ENCODE measurements at places on chromosomes 7 and 10.

DNA sequence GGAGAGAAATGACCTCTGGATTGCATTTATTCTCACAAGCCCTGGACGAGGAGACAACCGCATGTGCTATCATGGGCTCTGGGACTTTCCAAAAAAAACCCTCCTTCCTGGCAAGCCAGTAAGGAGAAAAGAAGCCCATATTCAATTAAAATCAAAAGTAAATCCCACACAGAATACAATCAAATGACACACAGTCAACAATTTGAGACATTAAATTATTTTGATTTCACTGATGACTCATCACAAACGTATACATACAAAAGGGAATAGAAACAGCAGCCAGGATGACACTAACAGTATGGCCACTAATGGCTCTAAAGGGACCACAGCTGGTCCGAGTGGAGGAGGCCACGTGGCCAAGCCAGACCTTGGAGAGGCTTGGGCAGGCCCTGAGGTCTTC, 24.9 kb downstream of the LRRC20 start:
- DNase-seq, result no peak

GRCh38 chr7:79453558-79454360, at the start of gene MAGI2:
TSS of gene MAGI2 (minus strand) at chr7:79453667. CDS start at chr7:79453320, 347 bp downstream.
- DNase-seq, result peak; percentile 80

GRCh38 chr7:157027568-157028198, 17.2 kb upstream of the MNX1 start:
- no peak for DNase-seq

DNA sequence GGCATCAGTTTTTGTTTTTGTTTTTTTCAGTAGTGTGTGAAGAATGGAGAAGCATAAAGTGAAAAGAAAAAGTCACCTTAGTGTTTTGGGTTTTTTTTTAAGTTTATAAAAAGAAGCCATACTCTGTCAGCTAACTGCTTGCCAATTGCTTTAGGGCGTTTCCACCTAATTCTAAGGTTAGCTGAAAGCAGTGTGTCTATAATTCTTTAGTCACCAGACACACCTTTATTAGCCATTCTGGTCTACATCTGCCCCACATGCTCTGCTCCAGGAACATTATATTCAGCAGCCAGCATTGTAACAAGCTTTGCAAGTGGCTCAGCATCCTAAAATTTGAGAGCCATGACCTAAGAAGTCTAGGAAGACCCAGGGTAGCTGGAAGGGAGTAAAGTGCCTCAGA, 14.1 kb upstream of the SLC16A12 start:
- no peak for DNase-seq

DNA sequence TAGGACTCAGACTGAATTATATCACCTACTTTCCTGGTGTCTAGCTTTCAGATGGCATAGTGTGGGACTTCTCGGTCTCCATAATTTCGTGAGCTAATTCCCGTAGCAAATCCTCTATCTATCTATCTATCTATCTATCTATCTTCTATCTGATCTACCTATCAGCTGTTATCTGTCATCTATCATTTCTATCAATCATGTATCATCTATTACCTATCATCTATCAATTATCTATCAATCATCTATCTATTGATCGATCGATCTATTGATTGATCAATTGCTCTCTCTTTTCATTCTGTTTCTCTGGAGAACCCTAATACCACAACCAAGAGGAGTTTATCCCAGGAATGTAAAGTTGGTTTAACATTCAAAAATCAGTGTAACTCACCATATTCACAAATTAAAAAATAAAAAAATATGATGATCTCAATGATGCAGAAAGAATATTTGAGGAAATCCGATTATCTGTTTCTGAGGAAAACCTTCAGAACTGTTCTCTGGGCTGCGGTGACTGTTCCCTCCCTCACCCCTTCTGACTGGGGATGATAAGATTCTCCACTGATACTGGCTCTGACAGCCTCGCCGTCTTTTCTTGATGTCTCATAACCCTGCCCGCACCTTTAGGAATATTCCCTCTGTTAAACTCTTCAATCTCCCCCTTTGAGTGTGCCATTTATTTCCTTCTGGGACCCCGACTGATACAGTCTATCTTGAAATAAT, 147.7 kb downstream of the ACTR3B start:
- no peak for DNase-seq

- peak; percentile 50 for DNase-seq
These were observed 48.4 kb downstream of the UNC5B start for GRCh38 chr10:71260622-71261325.

- DNase-seq, result no peak
These were observed 189.9 kb upstream of the ADO start for GRCh38 chr10:62614389-62615157.

GRCh38 chr7:127751490-127752448, 99.8 kb downstream of the SND1 start:
- DNase-seq, result no peak

DNA sequence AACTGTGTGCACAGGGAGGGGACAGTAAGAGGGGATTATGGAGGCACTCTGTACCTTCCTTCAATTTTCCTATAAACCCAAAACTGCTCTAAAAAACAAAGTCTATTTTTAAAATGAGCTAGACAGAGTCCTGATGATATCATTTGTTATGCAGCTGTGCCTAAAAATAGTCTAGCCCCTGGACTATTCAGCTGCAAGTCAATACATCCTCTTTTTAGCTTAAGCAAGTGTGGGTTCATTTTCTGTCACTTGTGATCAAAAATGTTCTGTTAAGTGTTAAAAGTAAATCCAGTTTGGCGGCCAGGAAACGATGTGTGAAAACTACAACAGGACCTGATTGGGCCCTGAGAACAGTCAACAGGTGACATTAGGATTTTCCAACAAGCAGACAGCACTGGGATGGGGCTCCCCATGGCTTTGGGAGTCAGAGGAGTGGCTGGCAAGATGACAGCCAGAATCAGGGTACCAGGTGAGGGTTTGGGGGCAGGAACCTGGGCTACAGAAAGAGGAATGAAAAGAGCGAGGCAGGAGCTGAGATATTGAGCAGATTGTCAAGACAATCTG, 33.9 kb downstream of the FAM107B start:
- no peak for DNase-seq

- DNase-seq, result no peak
These were observed 3.3 kb downstream of the PLEKHS1 start for GRCh38 chr10:113754768-113755167.

- DNase-seq, result no peak
These were observed 546.5 kb upstream of the SEMA3D start for GRCh38 chr7:85733169-85733915.

GRCh38 chr10:4838743-4839142, 12.7 kb downstream of the AKR1E2 start:
- DNase-seq, result no peak

DNA sequence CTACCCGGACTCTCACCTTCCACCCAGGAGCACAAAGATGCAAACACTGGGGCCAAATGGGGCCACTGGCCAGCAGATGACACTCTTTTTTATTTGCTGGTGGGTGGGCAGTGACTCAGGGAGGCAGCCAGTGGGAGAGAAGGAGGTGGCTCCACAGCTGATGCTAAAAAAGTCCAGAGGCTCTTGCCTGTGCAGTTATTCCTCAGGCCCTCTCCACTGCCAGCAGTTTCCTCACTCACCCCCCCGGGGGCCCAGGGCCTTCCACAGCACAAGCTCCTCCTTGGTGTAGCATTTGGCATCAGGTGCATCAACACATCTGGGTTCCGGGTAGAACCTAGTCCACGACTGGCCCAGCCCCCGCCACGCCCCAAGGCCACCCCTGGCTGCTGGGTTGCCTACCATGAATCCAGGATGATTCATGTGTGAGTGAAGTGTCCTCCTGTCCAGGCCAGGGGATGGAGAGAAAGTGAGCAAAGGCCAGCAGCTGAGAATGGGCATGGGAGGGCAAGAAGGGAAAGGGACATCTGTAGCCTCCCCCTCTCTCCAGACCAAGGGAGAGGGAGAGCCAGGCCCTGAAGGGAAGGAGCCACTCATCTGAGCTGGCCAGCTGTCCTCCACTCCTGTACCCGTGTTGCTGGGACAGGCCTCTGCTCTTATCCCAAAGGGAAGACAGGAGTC, 1.7 kb upstream of the KCNH2 start:
- DNase-seq, result no peak

- no peak for DNase-seq
These were observed 618.4 kb upstream of the NRP1 start for GRCh38 chr10:33952692-33953360.

- DNase-seq, result no peak
These were observed 11.1 kb upstream of the ZMIZ1 start for GRCh38 chr10:79057481-79058275.

DNA sequence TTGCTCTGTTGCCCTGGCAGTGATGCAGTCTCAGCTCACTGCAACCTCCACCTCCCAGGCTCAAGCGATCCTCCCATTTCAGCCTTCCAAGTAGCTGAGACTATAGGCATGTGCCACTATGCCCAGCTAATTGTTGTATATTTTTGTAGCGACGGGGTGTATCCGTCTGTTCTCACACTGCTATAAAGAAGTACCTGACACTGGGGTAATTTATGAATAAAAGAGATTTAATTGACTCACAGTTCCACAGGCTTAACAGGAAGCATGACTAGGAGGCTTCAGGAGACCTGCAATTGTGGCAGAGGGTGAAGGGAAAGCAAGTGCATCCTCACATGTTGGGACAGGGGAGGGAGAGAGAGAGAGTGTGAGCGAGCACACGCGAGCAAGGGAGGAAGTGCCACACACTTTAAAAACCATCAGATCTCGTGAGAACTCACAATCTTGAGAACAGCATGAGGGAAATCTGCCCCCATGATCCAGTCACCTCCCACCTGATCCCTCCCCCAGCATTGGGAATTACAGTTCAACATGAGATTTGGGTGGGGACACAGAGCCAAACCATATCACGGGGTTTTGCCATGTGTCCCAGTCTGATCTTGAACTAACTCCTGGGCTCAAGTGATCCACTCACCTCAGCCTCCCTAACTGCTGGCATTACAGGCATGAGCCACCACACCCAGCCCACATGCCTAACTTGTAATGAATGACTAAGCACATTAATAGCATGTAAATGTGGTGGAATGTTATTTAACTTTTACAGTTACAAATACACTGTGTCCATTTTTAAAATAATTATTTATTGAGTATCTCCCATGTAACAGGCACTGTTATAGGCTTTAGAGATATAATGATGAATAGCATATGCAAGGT, 65.5 kb downstream of the RALA start:
- no peak for DNase-seq

DNA sequence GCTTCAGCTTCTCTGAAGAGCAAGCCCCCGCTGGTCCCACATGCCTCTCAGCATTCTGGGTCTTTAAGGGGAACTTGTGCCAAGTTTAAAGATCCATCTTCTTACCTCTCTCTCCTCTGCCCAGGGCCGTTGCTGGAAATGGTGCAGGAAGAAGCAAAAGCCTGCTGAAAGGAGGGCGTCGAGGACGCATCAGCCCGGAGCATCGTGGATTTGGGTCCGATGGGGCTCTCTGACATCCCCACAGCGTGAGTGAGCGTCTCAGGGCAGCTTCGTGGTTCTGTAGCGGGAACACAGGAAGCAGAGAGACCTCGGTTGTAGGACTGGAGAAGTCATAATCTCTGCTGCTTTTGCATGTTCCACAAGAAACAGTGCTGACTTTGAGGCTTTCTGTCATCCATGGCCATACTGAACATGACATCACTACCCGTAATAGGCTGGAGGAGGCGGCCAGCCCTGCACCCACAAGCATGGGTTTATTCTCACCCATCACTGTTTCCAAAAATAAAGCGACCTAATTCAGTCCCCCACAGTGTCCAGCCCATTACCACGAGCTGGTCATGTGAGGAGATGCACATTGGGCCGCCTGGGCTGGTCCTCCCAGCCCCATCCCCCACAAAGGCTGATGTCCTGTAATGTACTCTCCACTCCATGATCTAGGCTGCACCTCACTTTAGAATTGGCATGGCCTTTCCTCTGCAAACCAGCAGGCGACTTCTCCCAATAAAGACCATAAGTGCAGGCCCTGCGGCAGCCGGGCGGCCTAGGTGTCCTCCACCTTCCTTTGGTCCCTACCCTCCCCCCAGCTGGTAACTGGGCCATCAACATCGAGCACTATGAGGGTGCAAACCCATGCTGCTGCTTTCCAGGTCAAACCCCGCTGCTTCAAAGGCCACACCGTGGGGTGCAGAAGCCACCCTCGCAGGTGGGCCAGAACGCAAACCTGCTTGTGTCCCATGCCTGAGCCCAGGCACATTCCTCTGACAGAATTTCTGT, 276.9 kb downstream of the TNS3 start:
- DNase-seq, result no peak

GRCh38 chr7:42340436-42340835, 103.4 kb upstream of the GLI3 start:
- no peak for DNase-seq

DNA sequence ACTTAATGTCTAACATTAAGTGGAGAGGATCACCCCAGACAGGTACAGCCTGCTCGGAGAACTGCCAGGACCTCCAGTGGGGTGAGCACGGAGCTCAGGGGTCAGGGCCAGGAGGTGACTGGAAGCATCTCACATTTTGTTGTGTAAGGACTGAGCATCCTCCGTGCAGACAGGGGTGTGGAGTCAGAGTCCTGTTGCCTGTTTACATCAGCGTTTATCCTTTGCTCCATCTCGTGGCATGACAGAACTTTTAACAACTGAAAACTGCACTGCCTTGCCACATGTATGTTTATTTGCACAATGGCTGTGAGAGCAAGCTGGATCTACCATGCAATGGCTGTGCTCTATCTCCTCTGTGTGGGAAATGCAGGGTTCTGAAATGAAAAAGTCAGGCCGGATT, 175.4 kb upstream of the AKR1E2 start:
- DNase-seq, result no peak

- DNase-seq, result no peak
These were observed 207.3 kb upstream of the SH2B2 start for GRCh38 chr7:102079140-102080018.

DNA sequence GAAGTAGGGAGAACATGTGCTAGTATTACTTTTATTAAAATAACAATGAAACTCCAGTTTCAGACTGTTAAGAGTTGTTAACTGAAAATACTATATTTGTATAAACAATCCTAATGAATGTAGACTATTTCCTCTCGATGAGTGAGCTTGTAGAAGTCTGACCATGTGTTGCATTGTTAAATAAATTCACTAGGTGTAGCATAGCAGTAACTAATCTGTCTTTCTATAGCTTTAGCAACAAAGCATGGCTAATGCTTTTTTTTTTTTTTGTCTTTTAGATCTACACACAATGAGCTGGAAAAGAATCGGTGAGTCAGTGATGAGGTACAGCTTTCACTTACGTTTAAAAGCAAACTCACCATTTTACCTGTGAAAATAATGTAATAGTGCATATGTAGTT, 37.1 kb downstream of the MXI1 start:
- DNase-seq, result no peak

- DNase-seq, result no peak
These were observed 73.3 kb downstream of the FAM53B start for GRCh38 chr10:124670849-124671248.

GRCh38 chr7:46162609-46163008, 241.5 kb upstream of the IGFBP3 start:
- DNase-seq, result no peak

- DNase-seq, result no peak
These were observed 16.6 kb upstream of the WDFY4 start for GRCh38 chr10:48667960-48668590.

Measured in nephron progenitor cell (in vitro differentiated cells).